Globus pallidus (tissue), 1 donor: ENCODE measurements at places on chromosomes 7 and 10.

- no peak for DNase-seq
Observed at GRCh38 chr10:129885526-129885925, 78.5 kb downstream of the EBF3 start.

GRCh38 chr7:112546723-112547513, 66.1 kb downstream of the LSMEM1 start:
- no peak for DNase-seq

- peak; percentile 30 for DNase-seq
Observed at GRCh38 chr7:234708-235553, 42.6 kb downstream of the FAM20C start.

DNA sequence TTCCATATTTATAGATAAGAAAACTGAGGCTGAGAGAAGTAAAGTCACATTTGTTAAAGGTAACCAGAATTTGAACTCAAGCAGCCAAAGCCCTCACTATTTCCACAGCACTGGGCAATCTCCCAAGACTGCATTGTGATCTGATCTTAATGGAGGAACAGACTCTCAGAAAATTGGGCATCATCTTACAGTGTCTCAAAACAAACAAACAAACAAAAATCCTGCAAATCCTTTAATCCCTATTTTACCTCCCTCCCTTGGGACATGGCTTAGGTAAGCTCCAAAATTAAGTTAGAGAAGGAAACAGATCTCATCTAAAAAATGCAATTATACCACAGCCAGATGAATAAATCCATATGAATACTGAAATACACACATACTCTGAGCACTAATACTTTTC, 57.5 kb downstream of the FHIP2A start:
- DNase-seq: no peak

- DNase-seq: no peak
Observed at GRCh38 chr7:6423942-6424701, 23.6 kb downstream of the DAGLB start.

- DNase-seq: no peak
Observed at GRCh38 chr7:95429241-95429990, 5.4 kb downstream of the PON2 start.

- no peak for DNase-seq
Observed at GRCh38 chr10:103198648-103199047, 5.6 kb upstream of the NT5C2 start.

DNA sequence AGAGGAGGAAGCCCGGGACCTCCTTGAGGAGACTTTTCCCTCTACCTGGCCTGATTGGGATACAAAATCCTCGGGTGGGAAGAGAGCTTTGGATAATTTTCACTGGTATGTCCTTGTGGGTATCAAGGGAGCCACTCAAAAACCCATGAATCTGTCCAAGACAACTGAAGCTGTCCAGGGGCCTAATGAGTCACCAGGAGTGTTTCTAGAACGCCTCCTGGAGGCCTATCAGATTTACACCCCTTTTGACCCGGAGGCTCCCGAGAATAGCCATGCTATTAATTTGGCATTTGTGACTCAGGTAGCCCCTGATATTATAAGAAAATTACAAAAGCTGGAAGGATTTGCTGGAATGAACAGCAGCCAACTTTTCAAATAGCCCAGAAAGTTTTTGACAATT, 38.6 kb downstream of the ZNF25 start:
- no peak for DNase-seq

- no peak for DNase-seq
Observed at GRCh38 chr7:47386273-47386835, 195.6 kb downstream of the TNS3 start.

DNA sequence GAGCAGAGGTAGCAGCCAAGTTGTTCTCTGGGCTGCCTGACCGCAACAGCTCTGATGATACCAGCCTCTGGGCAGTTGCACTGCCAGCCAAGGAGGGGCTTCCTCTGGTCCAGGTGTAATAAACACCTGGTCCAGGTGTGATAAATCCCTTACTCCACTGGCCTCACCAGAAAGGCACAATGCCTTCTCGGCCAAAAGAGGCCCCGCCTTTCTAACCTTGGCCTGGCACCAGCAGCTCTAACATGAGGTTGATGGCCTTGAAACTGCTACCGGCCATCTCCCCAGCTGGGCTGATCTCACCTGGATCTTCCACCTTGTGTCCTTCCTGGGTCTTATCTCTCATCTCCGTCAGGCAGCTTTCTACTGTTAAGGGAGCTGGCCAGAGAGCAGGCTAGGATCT, 45.5 kb upstream of the PDZD8 start:
- no peak for DNase-seq

DNA sequence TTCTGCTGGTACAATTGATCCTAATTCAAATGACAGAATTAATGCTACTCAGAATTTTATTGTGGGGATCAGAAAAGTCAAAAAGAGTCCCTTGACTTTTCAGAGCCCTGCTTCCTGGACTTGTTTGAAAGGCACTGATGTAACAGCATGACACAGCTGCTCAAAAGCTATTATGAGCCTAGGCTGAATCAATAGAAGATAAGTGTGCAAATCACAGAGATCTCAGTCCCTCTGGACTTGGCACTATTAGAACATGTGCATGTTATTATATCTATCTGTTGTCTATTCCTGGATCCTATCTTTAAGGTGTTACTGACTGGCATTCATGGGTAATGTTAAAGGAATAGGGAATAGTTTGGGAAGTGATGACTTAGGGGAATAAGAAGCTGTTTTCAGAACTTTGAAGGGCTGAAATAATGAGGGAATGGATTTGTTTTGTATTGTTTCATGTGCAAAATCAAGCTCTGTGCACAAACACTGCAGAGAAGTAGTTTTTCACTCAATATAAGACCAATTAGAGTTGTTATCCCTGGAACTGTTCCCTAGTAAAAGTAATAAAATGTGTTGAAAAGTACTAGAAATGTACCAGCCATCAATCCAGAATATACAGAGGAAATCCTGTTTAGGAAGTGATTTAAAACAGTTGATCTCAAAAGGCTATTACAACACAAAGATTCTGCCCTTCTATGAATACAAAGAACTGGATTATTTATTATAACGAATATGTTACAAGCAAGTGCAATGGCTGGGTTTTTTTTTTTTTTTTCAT, 814.9 kb upstream of the C7orf33 start:
- DNase-seq: peak; percentile 71

- no peak for DNase-seq
Observed at GRCh38 chr7:156445997-156446761, 194.4 kb upstream of the RNF32 start.
